ENCODE measurements at places on chromosomes 2 and 18.

- peak; percentile 90 for DNase-seq
Measured at GRCh38 chr2:162318328-162319180, at the start of gene IFIH1. Gene IFIH1, minus strand, starts transcription at chr2:162318684. Its CDS starts 377 bp downstream, at chr2:162318307.

GRCh38 chr2:239889641-239890121, 135.5 kb downstream of the NDUFA10 start:
- no peak for DNase-seq

GRCh38 chr2:133497270-133497893, 70.9 kb downstream of the NCKAP5 start:
- DNase-seq: no peak

- no peak for DNase-seq
Measured at GRCh38 chr2:130371723-130372054, 15.8 kb downstream of the PTPN18 start.

DNA sequence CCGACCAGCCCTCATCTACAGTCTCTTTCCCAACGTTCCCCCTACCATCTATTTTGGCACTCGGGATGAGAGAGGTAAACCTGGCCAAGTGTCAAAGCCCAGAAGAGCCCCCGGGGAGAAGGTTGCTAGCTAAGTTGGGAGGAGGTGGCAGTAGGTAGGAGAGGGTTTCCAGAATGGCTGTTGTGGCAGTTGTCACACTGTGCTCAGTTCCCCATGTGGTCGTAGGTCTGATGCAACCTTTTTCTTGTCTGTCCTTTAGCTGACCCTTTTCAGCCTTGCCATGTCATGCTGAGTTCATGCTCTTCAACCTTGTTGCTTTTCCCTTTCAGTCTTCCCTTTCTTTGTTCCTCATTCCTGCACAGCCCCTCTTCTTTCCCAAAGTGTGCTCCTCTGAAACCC, 34.5 kb downstream of the TTLL4 start:
- DNase-seq: no peak

DNA sequence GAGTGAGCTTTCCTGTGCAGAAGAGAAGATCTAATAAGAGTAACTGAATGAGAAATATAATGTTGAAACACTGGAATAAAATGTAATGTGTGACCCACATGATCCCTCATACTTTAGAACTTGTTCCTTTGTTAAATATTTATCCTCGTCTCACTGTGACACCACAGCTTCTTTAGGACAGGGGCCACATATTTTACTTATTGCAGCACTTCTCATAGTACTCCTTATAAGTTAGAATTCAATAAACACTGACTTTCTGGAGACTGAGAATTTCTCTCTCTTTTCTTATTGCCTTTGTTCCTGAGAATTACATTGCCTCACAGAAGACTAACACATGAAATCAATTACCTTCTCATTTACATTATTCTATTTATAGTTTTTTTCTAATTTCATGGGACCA, 1234.6 kb upstream of the CHAC2 start:
- no peak for DNase-seq

DNA sequence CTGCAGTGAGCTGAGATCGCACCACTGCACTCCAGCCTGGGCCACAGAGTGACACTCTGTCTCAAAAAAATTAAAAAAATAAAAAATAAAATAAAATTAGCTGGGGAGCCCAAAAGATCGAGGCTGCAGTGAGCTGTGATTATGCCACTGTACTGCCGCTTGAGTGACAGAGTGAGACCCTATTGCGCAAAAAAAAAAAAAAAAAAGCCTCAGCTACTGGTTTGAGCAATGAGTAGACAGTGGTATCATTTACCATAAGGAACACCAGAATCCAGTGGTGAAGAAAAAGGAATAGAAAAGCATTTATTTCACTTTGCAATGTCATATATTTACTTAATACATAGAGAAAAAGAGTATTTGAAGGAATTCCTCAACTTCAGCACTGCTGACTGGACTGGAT, 3.0 kb downstream of the SAP130 start:
- no peak for DNase-seq

- no peak for DNase-seq
Measured at GRCh38 chr2:213537579-213537978, 253.3 kb downstream of the SPAG16 start.

DNA sequence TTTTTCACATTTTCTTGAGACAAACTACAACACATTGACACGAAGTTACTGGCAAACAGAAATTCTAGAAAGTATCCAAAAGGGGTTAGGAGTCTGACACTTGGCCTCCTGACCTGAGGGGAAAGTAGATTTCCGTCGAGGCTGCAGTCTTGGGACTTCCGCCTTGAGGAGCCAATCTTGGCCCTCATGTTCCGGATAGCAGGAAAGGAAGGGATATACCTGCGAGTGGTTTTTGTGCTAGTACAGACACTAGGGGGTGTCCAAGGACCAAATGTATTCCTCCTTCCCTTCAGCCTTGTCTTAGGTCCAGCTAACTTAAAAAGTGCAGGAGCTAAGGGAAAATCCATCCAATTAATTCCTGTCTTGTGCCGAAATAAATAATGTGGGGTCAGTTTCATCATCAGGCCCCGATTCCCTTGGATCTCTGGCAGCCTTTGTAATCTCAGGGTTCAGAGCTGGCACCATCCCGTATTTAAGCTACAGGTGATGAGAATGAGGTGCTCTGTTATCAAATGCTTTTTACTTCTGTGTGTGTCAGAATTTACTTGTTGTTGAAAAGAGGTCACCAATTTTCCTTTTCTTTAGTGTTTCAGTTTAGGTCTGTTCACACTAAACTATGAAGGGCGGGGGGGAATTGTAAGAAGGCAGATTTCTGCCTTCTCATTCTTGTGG, 330.2 kb upstream of the FANCL start:
- DNase-seq: peak; percentile 75

- no peak for DNase-seq
Measured at GRCh38 chr2:45124456-45124855, 115.2 kb upstream of the SIX2 start.

DNA sequence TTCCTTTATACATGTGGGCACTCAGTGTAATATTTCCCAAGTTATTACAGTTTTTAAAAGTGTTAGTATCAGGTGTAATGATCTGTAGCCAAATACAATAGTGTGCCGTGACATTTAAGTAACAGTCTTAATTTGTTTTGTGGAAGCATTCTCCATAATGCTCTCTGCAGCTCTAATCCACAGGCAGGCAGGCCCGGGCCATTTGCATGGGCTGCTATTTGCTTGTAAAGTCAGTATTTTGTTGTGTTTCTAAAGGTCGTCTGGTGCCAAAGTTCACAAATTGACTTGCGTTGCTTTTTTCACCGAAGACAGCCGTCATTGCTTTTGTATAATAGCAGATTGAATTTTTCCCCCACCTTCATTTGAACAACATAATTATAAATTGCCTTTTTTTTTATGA, 153.0 kb downstream of the GBX2 start:
- DNase-seq: no peak

DNA sequence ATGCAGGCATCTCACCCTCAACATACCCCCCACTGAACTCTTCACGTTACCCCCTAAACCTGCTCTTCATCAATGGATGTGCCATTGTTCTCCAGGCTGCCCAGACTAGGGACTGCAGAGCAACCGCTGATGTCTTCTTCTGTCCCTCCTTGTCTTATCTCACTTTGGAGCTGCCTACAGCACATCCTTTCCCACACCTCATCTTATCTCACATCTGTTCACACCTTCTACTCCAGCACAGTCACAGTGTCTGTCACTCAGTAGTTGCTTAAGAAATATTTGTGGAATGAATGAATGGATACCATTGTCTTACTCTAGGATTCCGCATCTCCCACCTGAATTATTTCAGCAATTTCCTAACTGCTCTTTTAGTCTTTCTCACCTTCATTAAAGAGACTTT, 144.5 kb downstream of the ANTXR1 start:
- no peak for DNase-seq

DNA sequence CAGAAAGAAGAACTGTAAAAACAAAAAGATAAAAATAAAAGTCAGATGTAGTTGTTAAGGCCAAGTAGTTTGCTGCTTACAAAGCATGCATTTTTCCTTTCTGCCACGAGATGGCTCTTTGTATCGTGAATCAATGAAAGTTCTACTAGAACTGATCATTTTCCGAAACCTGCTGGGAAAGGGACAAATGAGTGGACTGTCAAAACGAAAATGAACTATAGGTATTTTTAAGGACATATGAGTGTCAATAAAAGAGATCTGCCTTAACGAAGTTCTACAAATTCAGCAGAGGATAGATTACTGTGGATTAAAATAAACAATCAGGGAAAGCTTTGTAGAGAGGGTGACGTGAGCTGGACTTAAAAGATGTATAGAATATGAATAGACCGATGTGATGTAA, 15.0 kb upstream of the ELOA2 start:
- DNase-seq: peak; percentile 32

- DNase-seq: no peak
Measured at GRCh38 chr2:38875227-38875575, 533 bp downstream of the DHX57 start.

- no peak for DNase-seq
Measured at GRCh38 chr2:36388472-36388871, 32.9 kb downstream of the CRIM1 start.

- DNase-seq: no peak
Measured at GRCh38 chr2:950080-950966, at the start of gene SNTG2. Gene SNTG2, plus strand, starts transcription at chr2:950849. Its CDS starts 148 bp downstream, at chr2:950997.

- no peak for DNase-seq
Measured at GRCh38 chr2:69933254-69933828, 18.4 kb downstream of the MXD1 start.

DNA sequence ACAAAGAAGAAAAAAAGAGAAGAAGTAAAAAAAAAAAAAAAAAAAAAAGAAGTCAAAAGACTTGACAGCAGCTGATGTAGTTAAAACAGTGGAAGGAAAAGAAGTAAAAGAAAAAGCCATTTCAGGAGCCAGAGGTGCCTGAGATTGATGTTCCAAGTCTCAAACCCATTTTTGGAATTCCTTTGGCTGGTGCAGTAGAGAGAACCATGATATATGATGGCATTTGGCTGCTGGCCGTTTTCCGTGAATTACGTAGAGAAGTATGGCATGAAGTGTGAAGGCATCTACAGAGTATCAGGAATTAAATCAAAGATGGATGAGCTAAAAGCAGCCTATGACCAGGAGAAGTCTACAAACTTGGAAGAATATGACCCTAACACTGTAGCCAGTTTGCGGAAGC, 7.6 kb upstream of the CHST10 start:
- no peak for DNase-seq

- peak; percentile 27 for DNase-seq
Measured at GRCh38 chr18:35641916-35642315, 60.4 kb downstream of the GALNT1 start.

GRCh38 chr2:105397953-105398335, 907 bp downstream of the FHL2 start:
- no peak for DNase-seq

DNA sequence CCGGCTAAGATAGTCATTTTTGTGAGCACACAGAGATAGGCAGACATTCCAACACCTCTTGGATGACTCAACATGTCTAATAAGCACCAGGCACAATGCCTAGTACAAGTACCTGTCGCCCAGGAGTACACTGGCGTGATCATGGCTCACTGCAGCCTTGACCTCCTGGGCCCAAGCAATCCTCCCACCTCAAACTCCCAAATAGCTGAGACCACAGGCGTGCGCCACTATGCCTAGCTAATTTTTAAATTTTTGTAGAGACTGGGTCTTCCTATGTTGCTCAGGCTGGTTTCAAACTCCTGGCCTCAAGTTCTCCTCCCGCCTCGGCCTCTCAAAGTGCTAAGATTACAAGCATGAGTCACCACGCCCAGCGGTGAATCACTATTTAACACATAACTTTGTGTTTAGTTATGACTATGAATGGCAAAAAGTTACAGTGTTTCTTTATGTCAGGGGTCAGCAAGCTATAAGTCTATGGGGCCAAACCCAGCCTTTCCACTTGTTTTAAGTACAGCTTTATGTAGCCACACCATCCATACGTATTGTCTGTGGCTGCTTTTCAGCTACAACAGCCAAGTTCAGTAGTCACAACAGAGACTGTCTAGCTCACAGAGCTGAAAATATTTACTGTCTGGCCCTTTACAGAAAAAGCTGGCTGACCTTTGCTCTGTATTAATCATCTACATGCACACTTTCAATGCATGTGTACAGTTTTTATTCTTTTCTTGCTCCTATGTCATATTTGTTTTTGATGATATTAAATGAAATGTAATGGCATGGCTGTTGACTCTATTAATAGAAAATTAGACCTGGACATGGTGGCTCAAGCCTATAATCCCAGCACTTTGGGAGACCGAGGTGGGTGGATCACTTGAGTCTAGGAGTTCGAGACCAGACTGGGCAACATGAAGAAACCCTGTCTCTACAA, 18.7 kb downstream of the ORC2 start:
- peak; percentile 83 for DNase-seq
